GM23248 (cell line): ENCODE measurements at places on chromosomes 5 and 9.

DNA sequence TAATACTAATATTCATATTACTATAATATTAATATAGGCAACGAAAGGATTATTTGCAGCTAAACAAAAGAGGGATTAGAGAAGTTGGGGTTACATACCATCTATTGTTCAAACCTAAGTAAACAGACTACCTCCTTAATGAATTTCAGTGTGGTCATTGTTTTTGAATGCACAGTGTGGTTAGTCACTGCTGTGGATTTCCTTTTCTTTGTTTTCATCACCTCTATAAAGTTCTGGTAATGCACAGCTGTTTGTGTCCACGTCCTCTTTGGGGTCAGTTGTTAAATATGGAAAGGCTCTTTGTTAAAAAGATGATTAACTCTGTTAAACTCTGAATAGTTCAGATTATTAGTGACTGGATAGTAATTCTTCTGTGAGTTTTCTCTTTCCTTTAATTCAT is 233.6 kb downstream of the MAST4 start:
- peak; percentile 71 for DNase-seq

DNA sequence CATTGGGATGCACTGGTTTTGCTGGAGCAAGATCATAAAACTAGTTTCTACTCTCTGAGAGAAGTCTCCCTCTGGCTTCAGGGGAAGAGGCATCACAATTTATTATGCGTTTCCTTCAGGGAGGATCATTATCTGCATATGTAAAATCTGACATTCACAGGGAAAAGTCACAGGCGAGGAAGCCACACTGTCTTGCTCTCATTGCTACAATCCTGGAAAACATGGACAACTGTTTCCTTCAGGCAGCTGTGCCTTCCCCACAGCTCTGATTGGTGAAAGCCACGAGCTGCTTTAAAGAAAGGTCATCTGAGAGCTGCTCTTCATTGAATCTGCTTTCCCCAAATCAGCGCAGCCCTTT is 397.8 kb downstream of the MED10 start:
- DNase-seq = no peak

GRCh38 chr9:19469271-19469670 is 60.5 kb downstream of the ACER2 start:
- no peak for DNase-seq

GRCh38 chr5:130141659-130142320 is 237.5 kb downstream of the CHSY3 start:
- DNase-seq = peak; percentile 55

DNA sequence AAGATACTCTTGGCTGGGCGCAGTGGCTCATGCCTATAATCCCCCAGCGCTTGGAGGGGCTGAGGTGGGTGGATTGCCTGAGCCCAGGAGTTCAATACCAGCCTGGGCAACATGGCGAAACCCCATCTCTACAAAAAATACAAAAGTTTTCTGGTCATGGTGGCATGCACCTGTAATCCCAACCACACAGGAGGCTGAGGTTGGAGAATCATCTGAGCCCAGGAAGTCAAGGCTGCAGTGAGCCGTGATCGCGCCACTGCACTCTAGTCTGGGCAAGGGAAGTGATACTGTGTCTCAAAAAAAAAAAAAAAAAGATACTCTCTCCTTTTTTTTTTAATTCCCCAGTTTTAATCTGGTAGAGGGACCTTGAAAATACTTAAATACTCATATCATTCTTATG is 15.0 kb downstream of the ANKRD33B start:
- DNase-seq = no peak

- no peak for DNase-seq
Measured at GRCh38 chr5:26942481-26942880, 95.9 kb downstream of the CDH9 start.

DNA sequence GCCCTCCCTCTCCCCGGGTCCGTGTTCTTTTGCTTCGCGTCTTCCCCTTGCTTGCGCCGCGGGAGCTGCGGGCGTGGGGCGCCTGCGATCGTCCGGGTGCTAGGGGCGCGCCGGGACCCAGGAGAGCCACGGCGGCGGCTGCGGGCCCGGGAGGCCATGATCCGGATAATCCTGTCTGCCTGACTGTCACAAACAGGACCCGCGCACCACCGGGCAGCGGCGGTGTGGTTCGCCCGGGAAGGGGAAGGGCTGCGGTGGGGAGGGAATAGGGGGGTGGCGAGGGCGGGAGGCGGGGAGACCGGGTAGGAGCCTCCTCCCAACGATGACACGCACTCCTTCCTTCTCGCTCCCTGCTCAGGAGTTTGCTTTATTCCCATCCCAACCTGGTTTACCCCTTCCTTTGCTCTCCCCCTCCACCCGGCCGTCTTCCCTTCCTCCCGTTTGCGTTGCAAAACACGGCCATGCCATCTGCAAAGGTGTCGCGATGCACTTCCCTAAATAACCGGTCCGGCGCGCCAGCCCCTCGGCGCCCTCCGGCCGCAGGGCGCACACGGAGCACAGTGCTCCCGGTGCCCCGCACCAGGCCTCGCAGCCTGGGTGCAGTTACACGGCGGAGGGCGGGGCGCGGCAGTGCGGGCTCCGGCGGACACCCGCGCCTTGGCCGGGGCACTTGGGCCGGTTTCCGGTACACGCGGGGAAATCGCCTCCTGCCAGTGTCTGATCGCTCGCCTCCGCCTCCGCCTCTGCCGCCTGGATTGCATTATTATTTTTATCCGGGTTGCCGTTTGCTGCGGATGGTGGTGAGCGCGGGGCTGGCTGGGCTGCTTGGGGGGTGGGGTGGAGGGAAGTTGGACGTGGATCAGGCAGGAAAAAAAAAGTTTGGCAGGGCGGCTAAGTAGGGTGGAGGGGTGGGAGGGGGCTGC is 1.5 kb downstream of the SMARCA2 start:
- DNase-seq = peak; percentile 85

DNA sequence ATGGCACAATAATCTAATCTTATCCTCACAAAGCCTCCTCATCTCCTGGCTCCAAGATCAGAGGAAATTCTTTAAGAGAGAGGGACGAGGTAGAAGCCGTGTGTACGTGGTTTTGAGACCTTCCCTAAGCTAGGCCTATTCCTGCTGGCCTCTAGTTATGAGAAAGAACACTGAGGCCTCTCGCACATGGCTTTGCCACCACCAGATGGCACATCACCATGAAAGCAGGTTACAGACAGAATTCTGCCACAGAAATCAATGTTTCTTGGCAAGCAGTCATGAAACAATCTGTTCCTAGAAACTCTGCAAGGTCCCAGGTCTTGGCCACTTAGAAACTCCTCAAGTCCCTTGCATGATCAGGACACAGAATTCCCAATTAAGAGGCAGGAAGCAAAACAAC is 268.2 kb upstream of the TAS2R1 start:
- DNase-seq = peak; percentile 55

DNA sequence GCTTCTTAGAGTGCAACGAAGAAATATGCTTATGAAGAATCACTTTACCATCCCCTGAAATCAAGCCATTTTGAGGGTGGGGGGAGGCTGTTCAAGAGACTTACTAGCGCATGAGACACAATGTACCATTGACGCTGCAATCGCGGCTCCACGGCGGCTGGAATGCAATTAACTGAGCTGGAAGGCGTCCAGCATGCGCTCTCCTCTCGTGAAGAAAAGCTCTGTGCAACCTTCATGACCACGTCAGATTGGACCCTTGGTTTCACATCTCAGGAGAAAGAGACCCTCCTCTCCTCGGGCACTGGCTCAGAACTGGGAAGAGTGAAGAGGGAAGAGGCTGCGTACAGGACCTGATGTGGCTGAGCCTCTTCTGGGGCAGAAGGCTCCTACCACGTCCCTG is 138.5 kb upstream of the IRX2 start:
- no peak for DNase-seq

DNA sequence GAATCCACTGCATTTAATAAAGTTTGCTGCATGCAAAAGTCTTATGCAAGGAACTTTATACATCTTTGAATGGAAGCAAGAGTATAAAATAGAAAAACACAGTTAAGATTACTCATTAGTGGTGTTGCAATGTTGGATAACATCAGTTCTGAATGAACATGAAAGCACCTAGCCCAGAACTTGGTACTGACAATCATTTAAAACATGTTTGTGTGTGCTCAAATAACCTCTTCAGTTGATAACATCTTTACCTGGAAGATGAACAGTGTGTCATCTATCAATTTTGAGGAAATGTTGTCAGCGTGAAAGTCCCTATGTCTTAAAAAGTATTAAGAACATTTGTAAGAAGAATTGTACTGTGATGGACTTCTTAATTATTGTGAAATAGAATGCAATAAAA is 370.4 kb upstream of the GRAMD2B start:
- no peak for DNase-seq

DNA sequence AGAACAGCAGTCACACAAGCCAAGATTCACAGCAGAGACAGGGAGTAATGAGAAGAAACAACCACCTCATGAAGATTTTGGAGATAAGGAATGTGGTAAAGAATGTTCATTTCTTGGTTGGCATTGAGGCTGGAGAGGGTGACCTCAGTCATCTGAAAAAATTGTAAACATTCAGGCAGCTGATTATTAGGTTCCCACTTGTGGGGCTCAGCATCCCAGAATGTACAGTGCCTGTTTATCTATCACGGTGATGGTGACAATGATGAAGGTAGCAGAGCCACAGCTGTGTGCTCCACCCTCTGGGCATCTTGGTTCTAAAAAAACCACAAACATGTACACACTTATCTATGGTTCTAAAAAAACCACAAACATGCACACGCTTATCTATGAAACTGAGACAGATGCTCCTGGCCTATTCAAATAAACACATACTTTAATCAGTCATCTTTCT is 143.9 kb upstream of the MOCS2 start:
- peak; percentile 65 for DNase-seq

- DNase-seq = no peak
Measured at GRCh38 chr5:53613061-53613460, 52.6 kb downstream of the NDUFS4 start.
